Activated CD4-positive, alpha-beta memory T cell treated with anti-CD3 and anti-CD28 coated beads for 36 hours (primary cell): ENCODE measurements at places on chromosomes 13 and 19. TPM values are rescaled to one million over a fixed set of nuclear protein-coding genes. Genes with fewer than 3 reads are reported as not detected.

The USHBP1 gene
- total RNA-seq, result 0.24 TPM

The ZNF524 gene
- 21.5 TPM for total RNA-seq

The F10 gene
- not detected for total RNA-seq

DNA sequence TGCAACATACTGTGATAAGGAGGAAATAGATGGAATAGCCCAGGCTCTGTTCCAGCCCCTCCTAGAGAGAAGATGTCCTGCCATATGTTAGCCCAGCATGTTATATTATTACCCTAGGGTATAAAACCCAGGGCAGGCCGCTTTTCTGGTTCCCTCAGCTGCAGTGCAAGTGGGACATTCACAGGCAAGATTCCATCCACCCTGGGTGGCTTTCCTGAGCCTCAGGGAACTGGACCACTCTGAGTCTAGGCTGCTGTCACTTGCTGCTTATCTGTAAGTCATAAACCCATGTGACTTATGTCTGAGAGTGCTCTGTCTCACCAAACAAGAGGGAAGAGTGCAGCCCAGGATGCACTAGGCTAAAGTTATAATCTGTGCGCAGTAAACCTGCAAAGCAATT is 413.2 kb downstream of the MZT1 start:
- no peak for DNase-seq

DNA sequence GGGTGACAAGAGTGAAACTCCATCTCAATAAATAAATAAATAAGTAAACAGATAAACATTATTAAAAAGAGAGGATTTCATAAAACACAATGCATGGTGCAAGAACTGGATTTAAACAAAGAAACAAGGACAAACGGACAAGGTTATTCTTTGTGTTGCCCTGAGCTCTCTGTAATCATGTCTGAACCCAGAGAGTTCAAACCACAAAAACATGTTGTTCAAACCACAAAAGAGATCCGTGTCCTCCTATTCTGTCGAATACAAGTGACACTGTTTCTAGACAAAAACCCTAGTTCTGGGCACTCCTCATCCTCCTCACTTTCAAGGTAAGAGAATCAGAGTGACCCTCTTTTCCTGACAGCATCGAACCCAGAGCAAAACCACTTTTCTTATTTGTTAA is 4.6 kb upstream of the TPRX2 start:
- no peak for DNase-seq
